Suprapubic skin (tissue), 4 donors: ENCODE measurements at places on chromosomes 2 and 18.

GRCh38 chr18:23701544-23702064 is 12.4 kb downstream of the LAMA3 start:
- no peaks in the 10 kb centered on the region for H3K4me1 ChIP-seq
- no peak for DNase-seq
- no peak overlapping the region for H3K4me3 ChIP-seq
- no peak overlapping the region for H3K27ac ChIP-seq

GRCh38 chr2:40230707-40231432 is 221.0 kb downstream of the SLC8A1 start:
- no peak overlapping the region for H3K27ac ChIP-seq
- no peaks in the 10 kb centered on the region for H3K4me1 ChIP-seq
- H3K36me3 ChIP-seq = no peaks in the 10 kb centered on the region
- no peaks in the 10 kb centered on the region for H3K27me3 ChIP-seq
- H3K4me3 ChIP-seq = no peak overlapping the region
- no peak for DNase-seq

- DNase-seq = no peak
- H3K4me1 ChIP-seq = no peaks in the 10 kb centered on the region
- no peak overlapping the region for H3K4me3 ChIP-seq
- H3K27me3 ChIP-seq = no peaks in the 10 kb centered on the region
Observed at GRCh38 chr2:236982693-236983455, 102.8 kb upstream of the COPS8 start.

GRCh38 chr18:76553715-76554546 is 58.9 kb upstream of the ZNF516 start:
- H3K4me1 ChIP-seq = peaks cover 11% of the 10 kb centered on the region
- no peaks in the 10 kb centered on the region for H3K27me3 ChIP-seq
- no peaks in the 10 kb centered on the region for H3K36me3 ChIP-seq
- no peak overlapping the region for H3K4me3 ChIP-seq
- H3K27ac ChIP-seq = no peak overlapping the region

DNA sequence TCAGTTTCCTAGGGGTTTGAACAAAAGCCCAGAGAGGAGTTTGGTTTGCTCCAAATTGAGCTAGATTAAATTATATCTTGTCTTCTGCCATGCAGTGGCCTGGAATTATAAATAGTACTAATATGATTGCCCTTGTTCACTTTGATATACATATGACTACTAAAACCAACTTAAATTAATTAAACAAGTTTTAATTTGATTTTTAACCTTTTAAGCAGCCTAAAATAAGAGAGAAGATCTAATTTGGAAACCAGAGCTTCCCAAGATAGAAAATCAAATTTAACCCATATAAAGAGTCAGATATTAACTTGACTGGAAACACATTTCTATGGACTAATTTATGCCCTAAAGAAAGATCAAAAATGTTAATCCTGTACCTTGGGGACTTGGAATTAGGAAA is 444.5 kb upstream of the SLC8A1 start:
- H3K27ac ChIP-seq = no peak overlapping the region
- H3K27me3 ChIP-seq = no peaks in the 10 kb centered on the region
- H3K4me3 ChIP-seq = no peak overlapping the region
- no peaks in the 10 kb centered on the region for H3K4me1 ChIP-seq
- no peak for DNase-seq

DNA sequence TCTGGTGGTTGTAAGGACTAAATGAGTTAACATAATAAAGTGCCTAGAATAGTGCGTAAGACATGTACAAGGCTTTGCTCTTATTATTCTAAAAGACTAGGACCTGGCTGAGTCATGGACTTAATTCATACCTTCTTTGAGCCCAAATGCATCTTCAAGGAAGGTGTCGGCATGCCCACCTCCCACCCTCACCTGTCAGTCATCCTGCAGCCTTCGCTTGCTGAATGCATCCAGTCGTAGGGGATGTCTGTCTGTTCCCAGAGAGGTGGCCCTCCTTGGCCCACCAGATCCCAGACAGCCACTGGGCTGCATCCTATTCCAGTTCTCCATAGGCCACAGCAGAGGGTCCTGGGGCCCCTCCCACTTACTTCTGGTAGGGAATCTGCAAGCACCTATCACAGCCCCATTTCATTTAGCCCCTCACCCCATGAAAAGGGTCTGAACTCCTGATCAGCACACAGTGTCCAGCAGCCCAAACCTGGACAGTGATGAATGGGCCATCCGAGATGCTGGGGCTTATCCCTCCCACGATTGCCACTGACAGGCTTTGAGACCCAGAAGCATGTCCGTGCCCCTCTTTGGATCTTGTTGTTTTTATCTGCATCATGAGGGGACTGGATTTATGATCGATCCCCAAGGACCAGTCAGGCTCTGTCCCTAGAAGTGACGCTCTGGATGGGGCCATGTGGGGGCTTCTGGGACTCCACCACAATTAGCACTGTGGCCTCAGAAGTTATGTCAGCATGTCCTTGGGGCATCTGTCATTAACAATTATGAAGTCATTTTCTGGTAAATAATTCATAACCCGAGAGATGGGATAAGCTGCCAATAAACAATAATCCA is 101.1 kb downstream of the KLHL29 start:
- no peaks in the 10 kb centered on the region for H3K36me3 ChIP-seq
- peaks cover 6% of the 10 kb centered on the region for H3K4me1 ChIP-seq
- no peak overlapping the region for H3K4me3 ChIP-seq
- no peaks in the 10 kb centered on the region for H3K27me3 ChIP-seq

DNA sequence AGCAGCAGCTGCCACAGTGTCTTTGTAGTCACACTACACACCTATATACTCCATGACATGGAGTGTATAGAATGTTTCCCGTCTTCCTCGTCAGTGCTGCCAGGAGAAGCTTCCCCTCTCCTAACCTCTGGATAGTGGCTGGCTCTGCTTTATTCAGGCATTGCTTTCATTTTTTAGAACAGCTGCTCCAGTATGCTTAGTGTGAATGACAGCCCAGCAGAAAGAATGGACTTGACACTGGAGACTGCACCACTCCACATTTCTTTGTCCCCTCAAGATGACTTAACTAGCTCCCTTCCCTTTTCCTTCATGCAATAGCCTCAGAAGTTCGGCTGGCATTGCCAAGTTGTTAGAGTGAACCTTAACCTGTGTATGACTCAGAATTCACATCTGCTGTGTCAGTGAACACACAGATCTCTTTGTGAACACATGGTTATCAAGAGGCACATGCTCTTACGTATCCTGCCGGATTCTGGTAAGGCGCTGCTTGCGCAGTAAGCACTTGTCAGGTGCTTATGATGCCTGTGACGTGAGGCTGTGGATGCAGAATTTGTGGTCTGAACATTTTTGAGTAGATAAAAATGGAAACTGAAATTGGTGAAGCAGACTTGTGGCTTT is 73.9 kb downstream of the NEDD4L start:
- H3K4me3 ChIP-seq = no peak overlapping the region
- no peaks in the 10 kb centered on the region for H3K4me1 ChIP-seq

- H3K4me3 ChIP-seq = no peak overlapping the region
- H3K27ac ChIP-seq = no peak overlapping the region
- H3K36me3 ChIP-seq = peaks cover 55% of the 10 kb centered on the region
- H3K4me1 ChIP-seq = peaks cover 57% of the 10 kb centered on the region
- no peak for DNase-seq
Observed at GRCh38 chr2:240578110-240578450, 8.5 kb upstream of the CAPN10 start.

DNA sequence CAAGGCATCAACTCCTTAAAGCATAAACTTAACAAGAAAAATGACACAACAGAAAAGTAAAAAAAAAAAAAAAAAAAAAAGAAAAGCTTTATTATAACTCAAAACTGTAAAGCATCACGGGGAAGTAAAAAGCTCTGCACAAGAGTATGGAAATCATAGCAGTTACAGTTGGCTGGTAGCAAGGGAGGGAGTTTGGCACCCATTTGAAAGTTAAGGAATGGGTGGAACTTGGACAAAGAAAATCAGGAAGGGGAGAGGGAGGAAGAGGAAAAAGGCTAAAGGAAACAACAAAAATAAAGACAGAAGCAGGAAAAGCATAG is 8.6 kb downstream of the KLF7 start:
- H3K4me1 ChIP-seq = peaks cover 73% of the 10 kb centered on the region
- no peak overlapping the region for H3K4me3 ChIP-seq
- H3K27me3 ChIP-seq = no peaks in the 10 kb centered on the region
- no peaks in the 10 kb centered on the region for H3K36me3 ChIP-seq
- no peak for DNase-seq
- H3K27ac ChIP-seq = no peak overlapping the region

DNA sequence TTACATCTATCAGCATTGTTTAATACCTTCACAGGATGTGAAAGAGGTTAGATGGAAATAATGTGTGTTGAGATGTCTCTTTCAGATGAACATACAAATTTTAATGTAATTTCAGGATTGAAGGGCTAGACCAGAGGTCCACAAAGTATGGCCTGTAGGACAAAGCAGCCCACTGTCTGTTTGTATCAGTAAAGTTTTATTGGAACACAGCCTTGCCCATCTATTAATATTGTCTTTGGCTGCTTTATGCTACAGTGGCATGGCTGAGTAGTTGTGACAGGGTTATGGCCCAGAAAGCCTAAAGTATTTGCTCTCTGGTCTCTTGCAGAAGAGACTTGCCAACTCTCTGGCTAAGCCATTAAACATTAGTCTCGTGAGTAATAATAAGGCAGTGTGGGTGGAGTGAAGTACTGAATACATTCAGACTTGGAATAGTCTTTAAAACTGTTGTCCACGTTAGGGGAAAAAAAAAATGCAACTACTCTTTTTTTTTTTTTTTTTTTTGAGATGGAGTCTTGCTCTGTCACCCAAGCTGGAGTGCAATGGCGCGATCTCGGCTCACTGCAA is 74.5 kb upstream of the NOSTRIN start:
- no peaks in the 10 kb centered on the region for H3K27me3 ChIP-seq
- no peak overlapping the region for H3K27ac ChIP-seq
- H3K4me3 ChIP-seq = no peak overlapping the region
- H3K4me1 ChIP-seq = no peaks in the 10 kb centered on the region
- peaks cover 12% of the 10 kb centered on the region for H3K36me3 ChIP-seq
- DNase-seq = no peak

DNA sequence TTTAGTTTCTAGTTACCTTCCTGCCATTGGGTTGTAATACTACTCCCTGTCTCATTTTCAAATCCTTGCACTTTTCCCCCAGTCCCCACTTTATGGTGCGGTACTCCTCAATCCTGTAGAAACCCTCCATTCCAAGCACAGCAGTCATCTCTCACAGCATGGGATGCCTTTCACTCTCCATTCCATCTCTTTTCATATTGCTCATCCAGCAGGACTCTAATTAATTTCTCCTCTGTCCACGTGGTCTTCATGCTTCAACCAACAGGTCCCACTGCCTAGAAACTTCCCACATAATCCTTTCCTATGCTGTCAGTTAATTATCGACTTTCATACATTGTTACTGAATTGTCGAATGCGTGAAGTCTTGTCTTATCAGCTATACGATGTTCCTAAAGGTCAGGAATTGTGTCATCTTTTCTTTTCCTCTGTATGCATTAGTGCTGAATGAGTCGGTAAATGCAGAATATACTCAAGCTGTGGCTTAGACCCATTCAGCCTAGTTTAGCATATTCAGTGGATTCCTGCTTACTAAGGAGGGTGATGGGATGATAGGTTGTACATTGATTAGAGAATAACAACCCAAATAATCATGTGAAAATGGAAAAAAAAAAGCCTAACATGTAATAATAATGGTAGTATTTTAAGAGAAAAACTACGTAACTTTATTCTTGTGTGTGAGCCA is 89.7 kb downstream of the CRIM1 start:
- no peak for DNase-seq
- H3K27ac ChIP-seq = no peak overlapping the region

DNA sequence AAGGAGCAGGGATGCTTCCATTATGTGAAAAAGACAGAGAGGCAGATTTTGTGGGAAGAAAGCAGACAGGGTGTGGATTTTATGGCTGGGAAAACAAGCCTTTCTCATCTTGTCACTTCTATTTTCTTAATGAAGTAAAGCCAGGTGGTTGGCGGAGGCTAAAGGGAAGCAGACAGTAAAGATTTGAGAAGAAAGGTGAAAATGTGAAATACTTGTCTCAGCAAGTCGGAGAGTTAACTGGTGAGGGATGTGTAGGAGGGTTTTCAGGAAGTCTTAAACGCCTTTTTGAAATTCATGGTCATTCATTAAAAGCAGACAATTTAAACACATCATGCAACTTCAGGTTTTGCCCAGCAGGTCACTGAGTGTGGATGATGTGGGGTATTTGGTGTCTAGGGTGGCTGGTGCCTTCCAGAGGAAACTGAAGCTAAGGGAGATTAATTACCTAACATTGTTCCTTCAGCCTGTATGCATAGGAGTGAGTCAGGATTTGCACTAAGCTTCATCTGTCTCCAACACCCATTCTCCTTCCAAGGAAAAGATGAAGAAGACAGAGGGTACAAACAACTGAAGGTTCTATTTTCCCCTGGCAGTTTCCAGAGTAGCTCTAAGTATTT is 20.7 kb downstream of the SLC14A2 start:
- no peaks in the 10 kb centered on the region for H3K27me3 ChIP-seq
- DNase-seq = no peak

GRCh38 chr2:112622528-112622849 is 23.2 kb upstream of the SLC20A1 start:
- H3K4me1 ChIP-seq = peaks cover 41% of the 10 kb centered on the region
- H3K36me3 ChIP-seq = no peaks in the 10 kb centered on the region
- no peak for DNase-seq
- H3K27me3 ChIP-seq = no peaks in the 10 kb centered on the region
- no peak overlapping the region for H3K27ac ChIP-seq
